ENCODE measurements at places on chromosomes 7 and 10.

DNA sequence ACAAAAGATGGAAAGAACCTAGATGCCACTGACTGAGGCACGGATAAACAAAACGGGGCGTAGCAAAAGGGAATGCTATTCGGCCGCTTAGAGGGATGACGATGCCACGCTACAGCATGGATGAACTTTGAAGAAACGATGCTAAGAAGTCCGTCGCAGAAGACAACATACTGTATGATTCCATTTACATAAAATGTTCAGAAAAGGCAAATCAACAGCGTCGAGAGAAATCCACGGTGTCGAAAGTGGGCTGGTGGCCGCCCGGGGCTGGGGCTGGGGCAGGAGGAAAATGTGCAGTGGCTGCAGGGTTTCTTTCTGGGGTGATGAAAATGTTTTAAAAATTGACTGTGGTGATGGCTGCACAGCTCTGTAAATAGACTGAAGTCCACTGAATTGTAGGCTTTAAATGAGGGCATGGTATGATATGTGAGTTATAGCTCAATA lies 24.1 kb downstream of the GNA12 start:
- no peak for DNase-seq

- no peak for DNase-seq
Observed at GRCh38 chr10:110788620-110789385, 82.9 kb upstream of the PDCD4 start.

- DNase-seq: no peak
Observed at GRCh38 chr10:61391281-61391680, 61.9 kb downstream of the TMEM26 start.

DNA sequence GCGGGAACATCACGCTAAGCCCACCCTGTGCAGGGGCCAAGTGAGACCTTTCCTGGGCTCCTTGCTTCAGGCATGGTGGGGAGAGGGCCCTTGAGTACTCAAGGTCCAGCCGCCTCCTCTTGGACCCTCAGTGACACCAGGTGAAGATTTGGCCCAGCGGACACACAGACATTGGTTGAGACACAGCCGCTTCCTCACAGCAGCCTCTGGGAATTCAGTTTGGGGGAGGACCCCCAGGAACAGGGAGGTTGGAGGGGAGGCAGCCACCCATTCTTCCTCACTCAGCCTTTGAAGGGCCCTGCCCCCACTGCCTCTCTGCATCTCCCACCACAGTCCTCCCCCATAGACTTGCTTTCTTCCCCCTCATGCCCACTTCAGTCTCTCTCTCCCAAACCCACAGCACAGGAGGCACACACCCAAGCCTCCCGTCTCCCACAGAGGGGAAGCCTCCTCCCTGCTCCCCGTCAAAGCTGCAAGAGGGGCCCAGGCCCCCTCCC lies 31.9 kb downstream of the ANXA8 start:
- DNase-seq: no peak

- no peak for DNase-seq
Observed at GRCh38 chr7:80732630-80733029, 94.2 kb downstream of the CD36 start.

- no peak for DNase-seq
Observed at GRCh38 chr7:101185258-101185839, 5.3 kb upstream of the NAT16 start.

- DNase-seq: no peak
Observed at GRCh38 chr10:11345224-11346054, 266.0 kb downstream of the USP6NL start.

GRCh38 chr7:23685731-23686130 lies 5.7 kb downstream of the FAM221A start:
- no peak for DNase-seq

DNA sequence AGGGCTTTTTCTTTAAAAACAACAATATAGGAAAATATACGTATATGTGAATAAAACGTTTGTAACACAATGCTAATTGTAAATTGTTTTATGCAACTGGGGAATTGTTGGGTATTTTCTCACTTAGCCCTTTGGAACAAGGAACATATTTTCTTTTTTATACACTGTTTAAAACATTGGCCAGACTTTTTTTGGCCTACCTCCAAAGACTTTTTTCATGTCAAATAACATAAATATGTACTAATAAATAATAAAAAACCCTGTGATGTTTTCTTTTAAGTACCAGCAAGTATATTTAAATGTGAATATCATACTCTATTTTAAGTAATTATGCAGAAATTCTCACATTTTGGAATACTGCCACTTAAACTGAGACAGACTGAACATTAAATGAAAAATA lies 15.7 kb downstream of the TMEM106B start:
- no peak for DNase-seq

- DNase-seq: no peak
Observed at GRCh38 chr10:12984165-12984747, 17.3 kb downstream of the CCDC3 start.

DNA sequence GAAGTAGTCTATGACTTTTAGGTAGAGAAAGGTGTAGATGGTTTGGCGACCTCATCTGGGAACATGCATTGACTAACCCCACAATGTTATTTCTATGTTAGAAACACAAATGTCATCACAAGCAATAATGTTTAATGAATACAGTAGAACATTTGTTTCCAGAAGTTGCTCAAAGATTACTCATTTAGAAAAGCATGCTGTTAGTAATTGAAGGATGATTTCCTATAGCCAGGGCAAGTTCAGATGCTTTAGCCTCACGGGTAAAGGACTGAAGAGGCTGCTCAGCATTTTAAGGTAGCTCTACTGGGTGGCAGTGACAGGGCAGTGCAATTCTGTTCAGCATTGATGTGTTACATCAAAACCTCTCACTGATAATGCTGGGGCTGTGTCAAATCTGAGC lies 199.3 kb upstream of the FZD1 start:
- DNase-seq: no peak

DNA sequence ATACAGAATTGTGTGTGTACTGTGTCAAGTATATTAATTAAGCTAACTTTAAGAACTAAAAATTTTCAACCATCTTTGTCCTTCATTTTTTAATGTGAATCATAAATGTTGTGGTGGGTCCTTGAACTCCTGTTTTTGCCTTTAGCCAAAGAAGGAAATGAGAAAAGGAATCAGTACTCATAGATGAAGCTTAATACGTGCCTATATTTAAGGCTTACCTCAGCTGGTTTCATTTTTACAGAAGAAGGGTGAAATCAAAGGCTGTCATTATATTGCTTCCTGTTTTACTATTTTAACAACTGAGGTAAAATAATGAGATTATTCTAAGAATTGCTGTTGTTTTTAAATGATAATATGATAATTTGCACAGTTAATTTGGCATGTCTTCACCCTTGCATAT lies 6.3 kb upstream of the SNX13 start:
- no peak for DNase-seq

DNA sequence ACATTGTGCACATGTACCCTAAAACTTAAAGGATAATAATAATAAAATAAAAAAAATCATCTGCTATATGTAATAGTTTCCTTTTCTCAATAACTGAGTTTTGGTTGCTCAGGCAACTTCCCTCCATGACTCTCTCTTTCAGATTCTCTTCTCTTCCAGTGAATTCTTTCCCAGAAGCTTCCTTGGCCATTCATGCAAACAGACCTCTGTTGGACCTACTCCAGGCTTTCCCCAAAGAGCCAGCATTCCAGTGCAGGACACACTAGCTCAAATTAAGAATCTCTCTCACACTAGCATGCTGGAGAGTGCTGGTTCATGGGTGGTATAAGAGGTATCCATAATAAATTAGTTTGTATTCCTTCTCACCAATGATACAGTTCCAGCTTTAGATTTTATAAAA lies 31.0 kb upstream of the ZEB1 start:
- no peak for DNase-seq

DNA sequence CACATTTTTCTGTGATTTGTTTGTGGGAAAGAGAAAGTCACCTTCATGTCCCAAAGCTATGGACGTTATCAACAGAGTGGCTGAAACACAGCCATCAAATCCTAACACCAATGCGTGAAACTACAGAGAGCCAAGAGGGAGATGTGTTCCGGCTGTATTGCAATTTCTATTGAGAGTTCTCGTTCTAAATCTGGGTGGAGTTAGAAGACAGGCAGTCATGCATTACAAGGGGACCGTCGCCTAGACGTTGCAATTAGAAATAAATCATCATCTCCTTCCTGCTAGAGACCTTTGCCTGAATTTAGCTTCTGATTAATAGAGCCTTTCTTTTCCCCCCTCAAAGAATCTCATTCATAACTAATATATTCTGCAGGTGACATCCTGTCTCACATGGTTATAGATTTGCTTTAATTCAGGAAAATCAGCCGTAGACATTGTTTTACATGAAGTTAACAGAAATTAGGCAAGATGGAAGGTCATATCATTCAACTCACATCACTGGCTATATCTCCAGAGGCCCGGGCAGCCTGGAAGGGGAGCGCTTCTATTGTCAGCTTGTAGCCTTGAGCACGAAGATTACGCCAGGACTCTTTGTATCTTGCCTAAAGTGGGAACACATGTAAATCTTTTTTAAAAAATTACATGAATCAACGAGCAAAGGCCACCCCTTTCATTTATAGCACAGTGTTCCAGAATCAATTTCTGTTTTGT lies 52.6 kb downstream of the HABP2 start:
- DNase-seq: no peak

DNA sequence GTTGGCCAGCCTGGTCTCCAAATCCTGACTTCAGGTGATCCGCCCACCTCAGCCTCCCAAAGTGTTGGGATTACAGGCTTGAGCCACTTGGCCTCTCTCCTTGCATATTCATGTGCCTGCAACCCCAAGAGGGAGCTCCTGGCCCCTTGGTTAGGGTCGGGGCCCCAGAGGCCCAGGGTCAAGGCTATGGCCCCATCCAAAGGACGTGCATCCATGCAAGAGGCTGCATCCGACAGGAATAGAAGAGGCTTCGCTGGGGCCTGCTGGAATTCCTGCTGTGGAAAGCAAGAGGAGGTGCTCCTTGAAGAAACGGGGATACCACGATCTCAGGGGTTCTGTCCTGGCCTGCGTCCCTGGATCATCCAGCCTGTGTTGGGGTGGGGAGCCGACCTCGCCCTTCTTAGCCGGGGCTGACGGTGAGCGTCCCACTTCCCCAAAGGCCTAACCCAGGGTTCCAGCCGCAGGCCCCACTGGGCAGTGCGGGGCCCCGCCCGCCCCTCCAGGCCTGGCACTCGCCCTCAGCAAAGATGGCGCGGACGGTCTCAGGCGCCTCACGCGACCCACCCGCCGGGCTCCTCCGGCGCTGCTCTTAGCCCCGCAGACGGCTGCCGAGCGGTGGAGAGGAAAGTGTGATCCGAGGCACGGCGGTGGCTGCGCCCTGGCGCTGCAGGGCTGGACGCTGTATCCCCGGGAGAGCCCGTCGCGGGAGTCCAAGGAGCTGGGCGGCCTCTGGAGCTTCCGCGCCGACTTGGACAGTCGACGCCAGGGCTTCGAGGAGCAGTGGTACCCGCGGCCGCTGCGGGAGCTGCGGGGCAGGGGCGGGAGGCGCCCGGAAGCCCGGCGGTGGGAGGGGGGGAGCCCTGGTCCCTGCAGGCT lies 54.7 kb downstream of the ZNF727 start:
- no peak for DNase-seq

DNA sequence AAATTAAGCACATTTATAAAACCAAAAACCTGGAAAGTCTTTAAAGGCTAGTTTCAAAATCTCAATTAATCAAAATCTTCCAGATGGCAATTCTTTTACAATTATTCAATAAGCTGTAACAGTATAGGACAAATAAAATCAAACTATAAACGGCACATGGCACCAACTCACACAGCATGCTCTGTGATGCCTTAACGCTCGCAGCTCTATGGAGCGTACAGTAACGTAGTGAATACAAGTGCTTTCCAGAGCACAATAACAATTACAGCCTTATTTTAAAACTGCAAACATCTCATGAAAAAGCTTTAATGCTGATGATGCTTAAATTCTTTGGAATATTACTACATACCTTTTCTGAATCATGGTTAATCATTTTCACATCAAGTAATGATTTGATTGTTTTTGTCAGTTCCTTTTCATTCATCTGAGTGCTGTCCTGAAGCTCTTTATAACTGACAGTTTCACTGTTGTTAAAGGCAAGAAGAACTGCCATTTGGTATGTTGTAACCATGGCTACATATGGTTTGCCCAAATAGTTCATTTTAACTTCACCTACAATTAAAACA lies 74.2 kb downstream of the CUL2 start:
- no peak for DNase-seq

- DNase-seq: no peak
Observed at GRCh38 chr10:45625879-45626278, 46.7 kb downstream of the ZFAND4 start.

- DNase-seq: no peak
Observed at GRCh38 chr7:124196519-124196918, 163.7 kb upstream of the TMEM229A start.

GRCh38 chr10:3622845-3623621 lies 162.0 kb downstream of the KLF6 start:
- no peak for DNase-seq

GRCh38 chr7:73847941-73848723 lies 5.8 kb upstream of the METTL27 start:
- no peak for DNase-seq

GRCh38 chr7:99730238-99730810 lies 4.7 kb downstream of the CYP3A7 start:
- DNase-seq: no peak

GRCh38 chr10:113576852-113577251 lies 24.0 kb downstream of the HABP2 start:
- DNase-seq: peak; percentile 40

DNA sequence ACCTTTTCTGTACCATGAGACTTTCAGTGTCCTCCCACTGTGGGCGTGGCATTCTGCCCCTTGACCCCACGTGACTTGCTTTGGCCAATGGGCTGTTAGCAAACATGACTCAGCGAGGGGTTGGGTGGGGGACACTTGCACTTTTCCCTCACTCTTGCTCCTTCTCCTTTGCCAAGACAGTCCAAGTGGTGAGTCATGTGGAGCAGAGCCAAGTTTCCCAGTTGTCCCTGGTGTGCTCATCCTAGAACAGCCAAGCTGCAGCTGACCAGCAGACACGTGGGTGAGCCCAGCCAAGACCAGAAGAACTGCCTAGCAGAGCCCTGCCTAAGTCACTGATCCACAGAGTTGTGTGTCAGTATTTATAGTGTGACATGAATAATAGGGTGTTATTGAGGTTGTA lies 82.8 kb upstream of the CPXM2 start:
- DNase-seq: peak; percentile 68

- DNase-seq: no peak
Observed at GRCh38 chr7:21106296-21106732, 319.6 kb upstream of the SP8 start.

- no peak for DNase-seq
Observed at GRCh38 chr10:23362069-23362830, 17.7 kb upstream of the C10orf67 start.

DNA sequence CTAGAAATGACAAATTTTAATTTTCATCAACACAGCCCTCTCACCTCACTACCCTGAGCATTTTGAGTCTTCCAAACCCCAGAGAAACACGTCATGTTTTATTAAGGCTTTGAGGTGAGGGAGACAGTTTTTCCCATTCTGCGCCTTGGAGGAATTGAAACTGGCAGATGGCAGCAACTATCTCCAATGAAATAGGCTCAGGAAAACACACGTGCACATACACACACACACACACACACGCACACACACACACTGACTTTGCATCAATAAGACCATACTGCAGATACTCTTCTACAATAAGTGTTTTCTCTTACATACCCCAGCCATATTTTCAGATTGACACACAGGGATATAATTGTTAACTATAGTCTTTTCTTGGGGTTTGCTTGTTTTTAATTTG lies 3.2 kb upstream of the SFTPA2 start:
- no peak for DNase-seq

GRCh38 chr7:117872561-117873309 lies 506 bp downstream of the CTTNBP2 start:
- DNase-seq: peak; percentile 20

Data from HEK293T (cell line).